ENCODE measurements at places on chromosomes 7 and 10. TPM values are rescaled to one million over a fixed set of nuclear protein-coding genes. Genes with fewer than 3 reads are reported as not detected.

CHAT gene
- not detected for total RNA-seq

COL17A1 gene
- total RNA-seq, result not detected

RBAK gene
- total RNA-seq, result 17.0 TPM

BUD31 gene
- total RNA-seq, result 90.4 TPM

ADAM22 gene
- total RNA-seq, result 4.6 TPM

ZNF487 gene
- total RNA-seq, result 3.3 TPM

LIPF gene
- total RNA-seq, result not detected

CH25H gene
- total RNA-seq, result not detected

SAP25 gene
- 57.6 TPM for total RNA-seq

HK1 gene
- total RNA-seq, result 118 TPM

CYP3A4 gene
- total RNA-seq, result not detected

PDE1C gene
- not detected for total RNA-seq

COL1A2 gene
- total RNA-seq, result 0.47 TPM

THAP5 gene
- total RNA-seq, result 32.8 TPM

TMEM196 gene
- not detected for total RNA-seq

DENND11 gene
- 46.1 TPM for total RNA-seq

LOXL4 gene
- not detected for total RNA-seq

ORAI2 gene
- total RNA-seq, result 58.3 TPM

PTF1A gene
- total RNA-seq, result not detected

IDI1 gene
- 53.8 TPM for total RNA-seq

CTTNBP2 gene
- not detected for total RNA-seq

POT1 gene
- 36.3 TPM for total RNA-seq

SEMA4G gene
- total RNA-seq, result 1.2 TPM

SLC26A5 gene
- 0.54 TPM for total RNA-seq

HHEX gene
- not detected for total RNA-seq

ABLIM1 gene
- 149 TPM for total RNA-seq

TMEM176B gene
- total RNA-seq, result 0.82 TPM

PILRA gene
- 5.1 TPM for total RNA-seq

C10orf90 gene
- total RNA-seq, result not detected

SEMA3A gene
- 3.3 TPM for total RNA-seq

CALML3 gene
- not detected for total RNA-seq

HMX2 gene
- not detected for total RNA-seq

TBRG4 gene
- total RNA-seq, result 123 TPM

CDC14C gene
- total RNA-seq, result not detected

VAX1 gene
- not detected for total RNA-seq

SLC16A12 gene
- not detected for total RNA-seq

PON1 gene
- total RNA-seq, result not detected

ABCC2 gene
- total RNA-seq, result 2.5 TPM

PDZD7 gene
- 1.1 TPM for total RNA-seq

GNAI1 gene
- 0.17 TPM for total RNA-seq

GCK gene
- 0.30 TPM for total RNA-seq

WNT2 gene
- not detected for total RNA-seq

CREB5 gene
- total RNA-seq, result not detected

OPN1SW gene
- not detected for total RNA-seq

POLR2J2 gene
- total RNA-seq, result 20.8 TPM

FAM25A gene
- not detected for total RNA-seq

ODAD2 gene
- not detected for total RNA-seq
